ENCODE measurements at places on chromosomes 2 and 18.
A peak's percentile ranks its signal among the peaks of the same experiment; 100 is the strongest.

- no peak for DNase-seq
Observed at GRCh38 chr2:203690441-203691047, 15.9 kb upstream of the CD28 start.

DNA sequence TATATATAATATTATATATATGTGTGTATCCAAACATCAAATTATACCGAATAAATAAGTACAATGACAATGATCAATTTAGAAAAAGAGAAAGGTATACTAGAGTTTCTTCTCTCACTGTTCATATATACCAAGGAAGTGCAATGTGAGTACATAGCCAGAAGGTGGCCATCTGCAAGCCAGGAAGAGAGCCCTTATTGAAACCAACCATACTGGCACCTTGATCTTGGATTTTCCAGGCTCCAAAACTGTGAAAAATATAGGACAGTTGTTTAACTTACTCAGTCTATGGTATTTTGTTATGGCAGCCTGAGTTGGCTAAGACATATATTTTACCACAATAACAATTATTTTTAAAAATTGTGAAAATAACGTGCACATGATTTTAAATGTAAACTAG, 1490.2 kb upstream of the SLC39A10 start:
- DNase-seq = peak; percentile 18

- no peak for DNase-seq
Observed at GRCh38 chr18:8811115-8811514, 105.8 kb downstream of the MTCL1 start.

DNA sequence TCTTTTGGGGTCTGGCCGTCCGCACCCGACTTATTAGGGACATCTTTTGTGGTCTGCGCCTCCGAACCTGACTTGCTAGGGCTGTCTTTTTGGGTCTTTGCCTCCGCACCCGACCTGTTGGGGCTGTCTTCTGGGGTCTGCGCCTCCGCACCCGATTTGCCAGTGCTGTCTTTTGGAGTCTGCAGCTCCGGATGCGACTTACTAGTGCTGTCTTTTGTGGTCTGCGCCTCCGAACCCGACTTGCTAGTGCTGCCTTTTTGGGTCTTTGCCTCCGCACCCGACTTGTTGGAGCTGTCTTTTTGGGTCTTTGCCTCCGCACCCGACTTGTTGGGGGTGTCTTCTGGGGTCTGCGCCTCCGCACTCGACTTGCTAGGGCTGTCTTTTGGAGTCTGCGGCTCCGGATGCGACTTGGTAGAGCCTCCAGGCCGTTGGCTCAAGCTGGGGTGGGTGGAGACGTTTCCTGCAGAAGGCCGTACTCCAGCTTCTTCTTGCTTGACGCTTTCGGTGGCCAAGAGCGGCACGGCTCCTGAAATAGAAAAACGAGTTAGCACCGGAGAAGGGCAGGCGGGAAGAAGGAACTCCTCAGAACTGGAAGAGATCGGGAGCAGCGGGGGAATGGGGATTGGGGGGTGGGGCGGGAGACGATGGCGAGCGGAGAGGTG, 498 bp downstream of the TGOLN2 start:
- no peak for DNase-seq

GRCh38 chr2:183149489-183149888, 25.2 kb downstream of the NUP35 start:
- DNase-seq = no peak

- no peak for DNase-seq
Observed at GRCh38 chr18:4639628-4640310, 184.7 kb upstream of the DLGAP1 start.

DNA sequence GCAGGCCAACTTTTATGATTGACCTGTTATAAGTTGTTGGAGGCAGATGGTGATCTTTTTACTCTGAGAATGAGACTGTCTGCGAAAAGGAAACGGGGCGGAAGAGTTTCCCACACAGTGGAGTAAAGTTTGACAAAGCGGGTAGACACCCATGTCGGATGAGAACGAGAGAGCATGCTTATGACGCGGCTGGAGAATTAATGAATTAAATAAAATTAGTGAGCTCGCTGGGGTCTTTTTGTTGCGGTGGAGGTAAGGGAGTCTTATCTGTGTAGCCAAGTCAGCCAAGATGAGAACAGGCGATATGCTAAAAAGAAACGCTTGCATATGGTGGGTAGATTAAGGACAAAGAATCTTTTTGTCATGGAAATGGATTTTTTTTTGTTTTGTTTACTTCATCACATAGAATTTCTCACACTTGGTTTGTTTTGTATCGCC, 1.8 kb downstream of the SALL3 start:
- DNase-seq = no peak

GRCh38 chr2:235048549-235048948, 96.7 kb downstream of the SH3BP4 start:
- no peak for DNase-seq

- no peak for DNase-seq
Observed at GRCh38 chr2:175154661-175155082, 13.3 kb downstream of the ATF2 start.

DNA sequence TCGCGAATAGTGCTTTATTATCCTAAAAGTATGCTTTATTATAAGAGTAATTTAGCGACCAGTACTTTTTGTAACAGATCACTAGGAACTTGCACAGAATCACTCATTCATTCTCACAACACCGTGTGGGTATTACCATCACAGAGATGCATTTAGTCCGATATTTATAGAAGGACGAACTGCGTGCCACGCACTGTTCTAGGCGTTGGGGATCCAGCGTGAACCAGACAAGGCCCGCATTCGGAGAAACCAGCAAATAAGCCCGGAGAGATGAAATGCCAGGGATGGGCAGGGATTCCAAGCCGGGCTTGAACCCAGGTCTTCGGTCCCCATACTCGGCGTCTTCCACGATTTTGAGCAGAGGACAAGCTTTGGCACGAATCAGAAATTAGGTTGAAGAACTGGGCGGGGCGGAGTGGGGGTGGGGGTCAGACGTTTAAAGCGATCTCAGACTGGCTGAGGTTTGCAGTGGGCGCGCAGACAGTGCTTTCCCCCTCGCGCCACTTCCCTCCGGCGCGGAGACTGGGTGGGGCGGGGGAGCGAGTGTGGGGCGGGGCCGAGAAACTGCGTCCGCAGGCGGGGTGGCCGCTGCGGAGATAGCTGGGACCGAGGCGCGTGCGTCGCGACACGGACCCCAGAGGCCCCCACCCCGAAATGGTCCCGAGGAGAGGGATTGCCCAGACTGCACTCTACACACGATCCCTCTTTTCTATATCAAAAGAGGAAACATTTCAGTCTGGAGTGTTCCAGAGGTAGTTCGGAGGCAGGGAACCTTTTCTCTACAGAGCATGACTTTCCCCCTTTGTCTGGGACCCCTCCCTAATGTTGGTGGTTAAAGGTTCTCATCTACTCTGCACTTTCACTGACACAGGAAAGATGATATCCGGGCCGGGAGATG, 1.1 kb upstream of the CXCR4 start:
- peak; percentile 36 for DNase-seq

GRCh38 chr2:30979822-30980245, 158.4 kb downstream of the GALNT14 start:
- DNase-seq = no peak
